ENCODE measurements at places on chromosomes 13 and 19. TPM values are rescaled to one million over a fixed set of nuclear protein-coding genes. Genes with fewer than 3 reads are reported as not detected.

CCDC169 gene
- total RNA-seq, result 2.7 TPM

PSG1 gene
- total RNA-seq, result not detected

FUT1 gene
- 0.47 TPM for total RNA-seq

DNA sequence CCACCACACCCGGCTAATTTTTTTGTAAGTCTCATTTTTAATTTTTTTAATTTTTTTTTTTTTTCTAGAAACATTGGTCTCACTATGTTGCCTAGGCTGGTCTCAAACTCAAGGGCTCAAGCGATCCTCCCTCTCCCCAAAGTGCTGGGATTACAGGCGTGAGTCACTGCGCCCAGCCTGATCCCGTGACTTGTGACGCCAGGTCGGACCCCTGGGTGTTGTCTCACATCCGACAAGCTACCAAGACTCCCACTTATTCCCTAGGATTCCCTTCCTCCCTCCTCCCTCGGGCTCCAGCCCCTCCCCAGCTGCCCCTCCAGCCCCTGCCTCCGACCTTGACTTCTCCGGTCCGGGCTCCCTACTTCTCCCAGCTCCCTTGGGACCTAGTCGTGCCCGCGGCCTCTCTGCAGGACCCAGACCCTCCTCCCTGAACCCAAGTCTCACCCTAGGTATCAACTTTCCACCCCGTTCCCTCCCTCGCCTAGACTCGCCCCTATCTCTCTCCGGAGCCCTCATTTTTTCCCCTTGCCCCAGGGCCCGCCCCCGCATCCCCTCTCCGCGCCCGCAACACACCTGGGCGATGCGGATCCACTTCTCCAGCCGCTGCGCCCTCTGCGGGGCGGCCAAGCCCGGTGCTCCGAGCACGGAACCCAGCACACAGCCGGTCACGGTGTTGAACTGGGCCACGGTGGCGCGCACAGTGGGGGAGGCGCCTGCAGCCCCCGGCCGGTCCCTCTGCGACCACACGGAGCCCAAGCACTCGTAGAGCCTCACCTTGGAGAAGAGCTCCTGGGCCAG, 13.1 kb downstream of the RGL3 start:
- DNase-seq, result no peak

LILRB3 gene
- not detected for total RNA-seq

- DNase-seq, result no peak
Measured at GRCh38 chr19:15315101-15315500, 17.2 kb downstream of the BRD4 start.

CYP4F2 gene
- not detected for total RNA-seq

Data from occipital lobe (tissue), 3 donors.